Globus pallidus (tissue), 1 donor: ENCODE measurements at places on chromosomes 16 and 17.

DNA sequence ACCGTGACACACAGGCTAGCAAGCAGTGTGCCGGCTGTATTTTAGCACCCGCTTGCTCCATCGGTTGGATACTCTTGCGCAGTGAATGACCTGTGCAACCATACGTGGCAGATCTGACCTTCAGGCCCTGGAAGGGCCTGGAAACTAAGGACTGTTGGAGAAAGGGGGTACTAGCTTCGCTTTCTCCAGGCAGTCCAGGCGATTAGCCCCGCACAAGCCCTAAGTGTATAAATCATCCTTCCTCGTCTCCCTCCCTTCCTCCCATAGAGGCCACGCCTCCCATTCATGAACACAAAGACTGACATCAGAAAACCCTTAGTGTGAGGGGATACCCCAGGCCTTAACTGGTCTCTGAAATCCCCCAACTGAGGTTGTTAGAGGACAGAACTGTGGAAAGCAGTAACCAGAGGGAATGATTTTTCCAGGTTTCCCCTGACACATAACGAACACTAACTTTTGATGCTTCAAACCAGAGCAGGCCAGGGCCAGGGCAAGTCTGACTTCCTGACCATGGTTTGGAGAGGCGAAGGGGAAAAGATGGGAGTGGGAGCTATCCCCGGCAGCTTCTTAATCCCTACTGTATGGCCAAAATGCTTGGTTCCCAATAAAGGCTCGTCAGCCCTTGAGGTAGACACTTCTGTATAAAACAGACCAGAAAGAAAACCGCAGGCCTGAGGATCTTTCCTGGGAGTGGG lies 1.4 kb upstream of the DYNLL2 start:
- DNase-seq: no peak

DNA sequence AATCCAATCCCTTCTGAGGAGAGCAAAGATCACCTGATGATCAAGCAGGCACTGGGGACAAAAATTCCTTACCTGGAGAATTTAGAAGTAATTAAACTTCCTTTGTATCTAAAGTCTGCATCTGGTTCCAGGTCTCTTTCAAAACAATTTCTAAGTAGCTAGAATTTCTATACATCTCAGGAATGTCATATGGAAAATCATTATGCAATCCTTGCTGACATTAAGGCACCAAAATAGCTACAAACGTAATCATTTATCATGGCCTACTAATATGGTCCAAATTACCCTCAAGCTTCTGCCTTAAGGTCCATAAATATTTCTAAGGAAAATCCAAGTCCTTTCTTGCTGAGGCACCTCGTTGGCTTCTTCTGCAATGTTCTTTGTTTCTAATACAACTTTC lies 32.9 kb upstream of the YPEL2 start:
- no peak for DNase-seq

GRCh38 chr17:74452841-74453661 lies 13.4 kb upstream of the CD300A start:
- no peak for DNase-seq

- no peak for DNase-seq
Measured at GRCh38 chr16:84024854-84025253, 17.7 kb downstream of the SLC38A8 start.

- no peak for DNase-seq
Measured at GRCh38 chr16:30875871-30876801, 17.7 kb downstream of the BCL7C start.

GRCh38 chr17:4127555-4127954 lies 15.3 kb downstream of the ZZEF1 start:
- DNase-seq: no peak

DNA sequence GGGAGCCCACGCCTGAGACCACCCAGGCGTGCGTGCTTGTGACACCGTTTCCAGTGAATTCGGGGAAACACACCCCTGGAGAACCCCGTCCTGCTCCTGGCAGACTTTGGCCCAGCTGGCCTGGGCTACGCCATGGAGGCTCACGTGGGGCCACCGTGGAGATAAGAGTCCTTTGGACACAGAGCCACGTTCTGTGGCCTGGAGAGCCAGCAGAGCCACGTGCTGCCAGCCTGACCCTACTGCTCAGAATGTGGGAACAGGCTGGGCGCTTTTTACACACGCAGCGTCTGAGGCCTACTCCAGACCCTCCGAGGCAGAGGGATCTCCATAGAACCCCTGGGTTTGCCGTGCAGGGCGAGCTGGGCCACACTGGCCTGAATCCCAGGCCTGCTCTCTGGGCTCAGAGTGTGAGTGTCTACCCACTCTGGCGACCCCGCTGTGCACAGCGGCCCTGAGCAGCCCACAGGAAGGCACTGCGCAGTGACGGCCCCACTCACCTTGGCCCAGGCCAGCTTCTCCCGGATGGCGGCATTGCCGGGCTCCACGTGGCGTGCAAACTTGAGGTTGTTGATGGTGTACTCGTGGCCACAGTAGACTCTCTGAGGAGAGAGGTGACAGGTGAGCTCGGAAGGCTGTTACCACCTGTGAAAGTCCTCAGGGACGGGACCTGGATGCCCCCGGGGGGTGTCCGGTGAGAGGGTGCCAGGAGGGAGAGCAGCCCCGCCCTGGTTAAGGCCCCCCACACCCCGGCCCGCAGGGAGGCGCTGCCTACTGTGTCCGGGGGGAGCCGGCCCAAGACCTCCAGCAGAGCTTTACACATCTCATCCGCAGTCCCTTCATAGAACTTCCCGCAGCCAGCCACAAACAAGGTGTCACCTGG lies 10.0 kb downstream of the HAGH start:
- no peak for DNase-seq

DNA sequence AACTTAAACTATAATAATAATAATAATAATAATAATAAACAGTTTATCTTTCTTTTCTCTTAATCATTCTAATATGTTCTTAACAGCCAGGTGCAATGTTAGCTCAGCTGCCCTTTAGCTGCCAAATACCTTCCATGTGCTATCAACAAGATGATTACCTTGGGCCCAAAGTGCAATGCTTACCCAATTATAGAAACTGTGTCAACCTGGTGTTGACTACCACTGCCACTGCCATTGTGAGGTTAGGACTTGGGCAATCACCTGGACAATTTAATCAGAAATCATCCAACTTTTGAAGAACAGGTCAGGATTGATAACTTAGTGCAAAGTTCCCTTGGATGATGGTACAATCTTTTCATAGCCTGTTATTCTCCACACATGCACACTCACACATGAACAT lies 371.8 kb upstream of the SALL1 start:
- no peak for DNase-seq

- DNase-seq: no peak
Measured at GRCh38 chr16:65757064-65757463, 609.4 kb upstream of the CDH5 start.

DNA sequence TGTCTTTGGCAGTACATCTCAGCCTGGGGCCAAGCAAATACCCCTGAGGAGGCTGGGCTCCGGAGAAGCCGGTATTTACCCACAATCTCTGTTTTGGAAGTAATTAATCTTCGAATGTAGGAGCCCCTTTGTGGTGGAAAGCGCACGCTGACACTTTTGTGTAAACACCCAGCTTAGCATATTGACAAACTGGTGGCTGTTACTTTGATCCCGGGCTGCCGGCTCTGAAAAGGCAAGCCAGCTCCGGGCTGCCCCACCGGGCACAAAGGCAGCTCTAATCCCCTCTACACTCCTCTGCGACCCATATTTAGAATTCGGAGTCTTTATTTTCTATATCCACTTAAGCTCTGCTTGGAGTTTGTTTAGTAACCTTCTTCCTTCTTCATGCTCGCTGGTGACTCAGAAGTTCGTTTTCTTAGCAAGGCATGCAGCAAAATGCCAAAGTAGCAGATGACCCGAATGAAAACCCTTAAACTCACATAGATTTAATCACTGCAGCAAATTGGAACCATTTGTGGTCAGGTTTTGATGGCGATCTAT lies 144.0 kb upstream of the IRX3 start:
- no peak for DNase-seq

- no peak for DNase-seq
Measured at GRCh38 chr17:55322453-55322985, 57.8 kb downstream of the HLF start.

DNA sequence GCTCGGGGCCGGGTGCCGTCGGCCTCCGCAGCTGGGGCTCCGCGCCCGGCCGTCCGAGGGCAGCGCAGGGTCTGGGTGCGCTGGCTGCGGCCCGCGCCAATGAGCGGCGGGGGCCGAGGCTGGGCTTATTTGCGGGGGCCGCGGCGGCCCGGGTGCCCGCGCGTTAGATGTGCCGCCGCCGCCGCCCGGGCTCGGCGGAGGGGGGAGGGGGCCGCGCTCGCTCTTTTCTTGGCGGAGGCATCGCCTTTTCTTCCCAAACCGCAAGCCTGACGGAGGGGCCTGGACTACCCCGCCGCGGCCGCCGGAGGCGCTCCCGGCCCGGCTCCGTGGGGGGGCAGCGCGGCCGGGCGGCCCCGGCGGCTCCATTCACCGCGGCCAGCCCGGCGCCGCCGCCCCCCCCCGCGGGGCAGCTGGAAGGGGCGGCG lies at the start of gene NOTUM:
NOTUM (minus strand) TSS at position 101 of the 425 bp plus-strand sequence. CDS start 278 bp downstream, outside the sequence.
- DNase-seq: no peak

- no peak for DNase-seq
Measured at GRCh38 chr17:79062691-79063090, 11.9 kb upstream of the ENGASE start.

GRCh38 chr17:82177761-82178498 lies 34.7 kb downstream of the CCDC57 start:
- DNase-seq: no peak

- DNase-seq: peak; percentile 85
Measured at GRCh38 chr17:17928398-17929287, 43.6 kb downstream of the TOM1L2 start.

GRCh38 chr17:6570731-6571451 lies 14.5 kb upstream of the PITPNM3 start:
- no peak for DNase-seq

DNA sequence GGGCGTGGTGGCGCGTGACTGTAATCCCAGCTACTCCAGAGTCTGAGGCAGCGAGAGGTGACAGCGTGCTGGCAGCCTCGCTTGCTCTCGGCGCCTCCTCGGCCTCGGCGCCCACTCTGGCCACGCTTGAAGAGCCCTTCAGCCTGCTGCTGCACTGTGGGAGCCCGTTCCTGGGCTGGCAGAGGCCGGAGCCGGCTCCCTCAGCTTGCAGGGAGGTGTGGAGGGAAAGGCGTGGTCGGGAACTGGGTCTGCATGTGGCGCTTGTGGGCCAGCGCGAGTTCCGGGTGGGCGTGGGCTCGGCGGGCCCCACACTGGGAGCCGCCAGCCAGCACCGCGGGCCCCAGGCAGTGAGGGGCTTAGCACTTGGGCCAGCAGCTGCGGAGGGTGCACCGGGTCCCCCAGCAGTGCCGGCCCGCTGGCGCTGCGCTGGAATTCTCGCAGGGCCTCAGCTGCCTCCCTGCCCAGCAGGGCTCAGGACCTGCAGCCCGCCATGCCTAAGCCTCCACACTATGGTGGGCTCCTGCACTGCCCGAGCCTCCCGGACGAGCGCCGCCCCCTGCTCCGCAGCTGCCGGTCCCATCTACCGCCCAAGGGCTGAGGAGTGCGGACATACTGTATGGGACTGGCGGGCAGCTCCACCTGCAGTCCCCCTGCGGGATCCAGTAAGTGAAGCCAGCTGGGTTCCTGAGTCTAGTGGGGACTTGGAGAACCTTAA lies 1093.3 kb upstream of the CDH8 start:
- no peak for DNase-seq

DNA sequence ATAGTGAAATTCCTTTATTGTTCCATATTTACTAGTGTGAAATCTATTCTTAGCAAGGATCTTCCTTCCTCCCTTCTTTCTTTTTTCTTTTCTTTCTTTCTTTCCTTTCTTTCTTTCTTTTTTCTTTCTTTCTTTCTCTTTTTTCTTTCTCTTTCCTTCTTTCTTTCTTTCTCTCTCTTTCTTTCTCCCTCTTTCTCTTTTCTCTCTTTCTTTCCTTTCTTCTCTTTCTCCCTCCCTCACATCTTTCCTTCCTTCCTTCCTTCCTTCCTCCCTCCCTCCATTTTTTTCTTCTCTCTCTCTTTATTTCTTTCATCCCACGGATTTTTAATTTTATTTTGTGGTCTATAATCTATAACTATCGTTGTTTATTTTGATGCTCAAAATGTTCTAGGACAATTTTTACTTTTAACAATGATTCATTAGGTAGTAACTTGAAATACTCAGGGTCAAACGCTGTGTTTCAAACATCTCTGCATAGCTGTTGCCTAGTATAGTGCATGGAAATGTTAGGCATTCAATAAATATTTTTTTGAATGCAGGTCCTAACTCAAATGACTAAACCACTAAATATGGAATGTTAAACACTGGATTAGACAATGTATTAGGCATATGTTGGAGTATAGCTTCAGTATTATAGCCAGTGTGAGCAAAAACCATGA lies 178.3 kb downstream of the MAP2K6 start:
- no peak for DNase-seq

DNA sequence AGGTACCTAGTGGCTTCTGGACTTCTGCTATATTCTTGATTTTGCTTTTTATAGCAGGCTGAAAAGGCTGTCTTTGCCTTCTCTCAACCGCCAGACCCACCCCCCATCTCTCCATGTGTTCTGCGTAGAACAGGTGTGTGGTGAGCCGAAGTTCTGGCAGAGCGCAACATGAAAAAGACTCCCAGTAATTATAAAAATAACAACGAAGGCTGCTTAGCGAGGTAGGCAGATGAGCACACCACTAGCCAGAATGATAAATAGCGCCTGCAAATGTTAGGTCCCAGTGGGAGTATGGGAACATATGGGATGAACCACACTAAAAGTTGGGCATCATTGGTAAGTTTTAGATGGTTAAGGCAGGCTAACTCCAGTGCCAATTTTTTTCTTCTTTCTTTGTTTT lies 14.0 kb upstream of the RBFOX1 start:
- no peak for DNase-seq

DNA sequence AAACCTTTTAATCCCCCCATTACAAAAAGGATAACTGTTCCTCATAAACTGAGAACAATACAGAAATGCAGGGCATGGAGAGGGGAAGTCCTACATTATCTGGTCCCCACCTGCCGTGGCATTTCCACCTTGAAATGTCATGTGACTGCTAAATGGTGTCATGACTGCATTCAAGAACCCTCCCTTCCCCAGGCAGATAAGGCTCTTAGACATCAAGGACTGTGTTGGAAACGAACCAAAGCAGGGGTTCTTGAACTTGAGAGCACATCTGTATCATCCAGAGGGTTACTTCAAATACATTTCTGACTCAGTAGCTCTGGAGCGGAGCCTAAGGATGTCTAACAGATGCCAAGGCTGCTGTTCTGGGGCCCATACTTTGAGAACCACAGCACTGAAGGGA lies 18.4 kb downstream of the CMTM3 start:
- DNase-seq: no peak

DNA sequence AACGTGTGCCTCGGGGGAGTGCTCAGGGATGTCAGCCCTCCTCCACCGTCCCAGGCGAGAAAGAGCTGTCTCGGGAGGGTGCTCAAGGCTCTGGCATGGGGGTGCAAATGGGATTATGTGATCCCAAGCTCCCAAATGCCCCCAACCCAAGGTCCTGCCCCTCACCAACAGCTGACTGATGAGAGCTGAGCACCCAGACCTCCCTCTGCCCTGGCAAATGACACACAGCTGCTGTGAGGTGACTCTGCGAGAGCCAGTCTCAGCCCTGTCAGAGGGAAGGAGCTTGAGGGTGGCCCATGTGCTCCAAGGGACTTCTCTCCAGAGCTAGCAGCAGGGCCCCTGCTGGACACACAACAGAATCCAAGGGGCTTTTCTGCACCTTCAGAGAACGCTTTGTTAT lies 7.7 kb downstream of the CDH5 start:
- no peak for DNase-seq
